ENCODE measurements at places on chromosomes 6 and 20. TPM values are rescaled to one million over a fixed set of nuclear protein-coding genes. Genes with fewer than 3 reads are reported as not detected.

Gene CYP21A2
- 0.51 TPM for total RNA-seq

Gene NANP
- total RNA-seq = 3.8 TPM

Gene LY6G6C
- total RNA-seq = not detected

Gene RNF146
- total RNA-seq = 42.9 TPM

Gene ZDHHC14
- total RNA-seq = 10.6 TPM

Gene OR12D3
- total RNA-seq = not detected

Gene ETV7
- 0.33 TPM for total RNA-seq

Gene C20orf204
- 0.46 TPM for total RNA-seq

Gene HTR1E
- total RNA-seq = not detected

Gene VSTM2L
- total RNA-seq = 120 TPM

Gene SLC17A9
- total RNA-seq = 4.8 TPM

Gene TINAG
- 0.76 TPM for total RNA-seq

Gene UBR2
- 29.2 TPM for total RNA-seq

Gene PRSS35
- 12.4 TPM for total RNA-seq

Gene PGBD1
- total RNA-seq = 3.3 TPM

Gene SMIM8
- 14.8 TPM for total RNA-seq

Gene IL17A
- not detected for total RNA-seq

Gene FKBP1C
- total RNA-seq = 0.62 TPM

Gene LST1
- 13.7 TPM for total RNA-seq

Gene CABLES2
- total RNA-seq = 29.4 TPM

Gene ANKRD6
- 22.8 TPM for total RNA-seq

Gene ESF1
- 16.6 TPM for total RNA-seq

Gene KCNQ5
- total RNA-seq = 0.20 TPM

Gene TREML1
- total RNA-seq = not detected

Gene PSORS1C1
- 4.5 TPM for total RNA-seq

Gene PARD6B
- total RNA-seq = 2.5 TPM

Gene NRSN1
- not detected for total RNA-seq

Gene PDE7B
- 8.3 TPM for total RNA-seq

Gene COL9A3
- total RNA-seq = 5.7 TPM

Gene PPP1R16B
- total RNA-seq = 9.1 TPM

Gene LTB
- 0.60 TPM for total RNA-seq

Gene LAMP5
- total RNA-seq = not detected

Gene UBE3D
- 2.8 TPM for total RNA-seq

Gene OR12D1
- not detected for total RNA-seq

Gene WFDC5
- total RNA-seq = not detected

Gene PNPLA1
- total RNA-seq = not detected
